ENCODE measurements at places on chromosomes 4 and X.

DNA sequence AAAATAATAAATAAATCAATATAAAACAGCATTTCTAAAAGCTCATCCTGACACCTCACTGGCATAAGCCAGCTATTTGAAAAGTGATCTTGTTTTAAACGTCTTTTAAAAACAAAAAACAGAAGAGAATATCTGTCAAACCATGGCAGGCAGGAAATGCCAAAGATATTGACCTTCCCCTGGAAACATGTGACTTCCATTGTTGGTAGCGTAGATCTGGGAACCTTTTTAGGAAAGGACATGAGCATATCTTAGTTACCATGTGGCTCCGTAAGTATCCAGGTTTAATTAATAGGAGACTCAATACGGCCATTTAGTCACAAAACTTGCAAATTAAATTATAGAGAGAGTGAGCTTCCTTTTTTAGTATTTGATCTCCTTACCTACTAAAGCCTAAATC, 83.0 kb upstream of the KLHL4 start:
- no peak for DNase-seq

DNA sequence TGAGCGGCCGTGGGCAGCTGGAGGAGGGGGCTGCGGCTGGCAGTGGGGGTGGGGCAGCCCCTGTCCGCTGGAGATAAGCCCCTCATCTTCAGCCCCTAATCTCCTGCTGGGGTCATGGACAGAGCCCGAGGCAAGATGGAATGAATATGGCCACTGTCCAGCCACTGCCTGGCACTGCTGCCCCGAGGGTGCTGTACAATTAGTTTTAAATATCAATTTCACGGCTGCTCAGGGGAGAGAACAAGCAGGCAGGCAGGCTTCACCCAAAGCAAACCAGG, 64.1 kb upstream of the NKX1-1 start:
- DNase-seq, result no peak

- DNase-seq, result no peak
Measured at GRCh38 chr4:149056615-149057014, 614.4 kb upstream of the NR3C2 start.

DNA sequence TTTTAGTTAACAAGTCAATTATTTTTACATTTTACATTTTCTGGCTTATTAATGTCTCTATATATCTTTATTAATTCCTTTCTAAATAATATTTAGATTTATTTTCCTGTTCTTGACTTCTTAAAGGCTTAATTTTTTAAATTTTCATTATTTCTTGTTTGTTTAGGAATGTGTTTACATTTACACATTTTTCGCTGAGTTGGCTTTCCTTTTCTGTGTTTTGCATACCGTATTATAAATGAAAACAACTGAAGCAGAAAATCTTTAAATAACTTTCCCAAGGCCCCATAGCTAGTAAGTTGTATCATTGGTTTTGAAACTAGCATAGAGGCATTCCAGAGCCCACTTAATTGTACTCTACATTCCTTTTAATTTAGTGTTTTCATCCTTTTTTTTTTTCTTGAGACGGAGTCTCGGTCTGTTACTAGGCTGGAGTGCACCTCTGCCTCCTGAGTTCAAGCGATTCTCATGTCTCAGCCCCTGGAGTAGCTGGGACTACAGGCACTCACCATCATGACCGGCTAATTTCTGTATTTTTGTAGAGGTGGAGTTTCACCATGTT, 261.6 kb downstream of the IQCM start:
- DNase-seq, result no peak

- no peak for DNase-seq
Measured at GRCh38 chr4:153067376-153067775, 131.3 kb downstream of the FHDC1 start.

GRCh38 chrX:41781500-41781899, 57.5 kb downstream of the GPR82 start:
- peak; percentile 14 for DNase-seq

- DNase-seq, result no peak
Measured at GRCh38 chrX:78958419-78959116, 13.4 kb downstream of the P2RY10 start.

GRCh38 chr4:183505611-183506388, 942 bp downstream of the ING2 start:
- DNase-seq, result peak; percentile 47

- no peak for DNase-seq
Measured at GRCh38 chr4:144411700-144412099, 234.3 kb upstream of the HHIP start.

- DNase-seq, result no peak
Measured at GRCh38 chrX:133250184-133251100, 32.3 kb upstream of the TFDP3 start.

GRCh38 chr4:102420563-102421398, 75.5 kb upstream of the SLC39A8 start:
- DNase-seq, result no peak

DNA sequence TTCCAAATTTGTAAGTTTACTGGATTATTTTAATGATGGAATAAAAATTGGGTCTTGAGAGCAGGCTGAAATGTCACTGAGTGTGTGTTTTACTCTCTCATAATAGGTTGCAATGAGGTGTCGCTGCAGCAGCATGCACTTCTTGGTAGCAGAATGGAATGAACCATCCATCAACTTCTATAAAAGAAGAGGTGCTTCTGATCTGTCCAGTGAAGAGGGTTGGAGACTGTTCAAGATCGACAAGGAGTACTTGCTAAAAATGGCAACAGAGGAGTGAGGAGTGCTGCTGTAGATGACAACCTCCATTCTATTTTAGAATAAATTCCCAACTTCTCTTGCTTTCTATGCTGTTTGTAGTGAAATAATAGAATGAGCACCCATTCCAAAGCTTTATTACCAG, 2.6 kb downstream of the SAT1 start:
- no peak for DNase-seq

- no peak for DNase-seq
Measured at GRCh38 chr4:37645736-37646135, 40.4 kb downstream of the RELL1 start.

DNA sequence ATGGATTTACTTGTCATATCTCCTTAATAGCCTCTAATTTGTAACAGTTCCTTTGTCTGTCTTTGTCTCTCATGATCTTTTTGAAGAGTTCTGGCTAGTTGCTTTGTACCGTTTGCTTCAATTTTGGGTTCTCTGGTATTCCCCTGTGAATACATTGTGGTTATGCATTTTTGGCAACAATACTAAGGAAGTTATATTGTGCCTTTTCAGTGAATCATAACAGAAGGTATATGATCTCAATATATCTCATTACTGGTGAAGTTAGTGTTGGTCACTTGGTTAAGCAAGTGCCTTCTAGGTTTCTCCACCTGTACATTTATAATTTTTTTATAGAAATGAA, 48.6 kb downstream of the DCLK2 start:
- no peak for DNase-seq

DNA sequence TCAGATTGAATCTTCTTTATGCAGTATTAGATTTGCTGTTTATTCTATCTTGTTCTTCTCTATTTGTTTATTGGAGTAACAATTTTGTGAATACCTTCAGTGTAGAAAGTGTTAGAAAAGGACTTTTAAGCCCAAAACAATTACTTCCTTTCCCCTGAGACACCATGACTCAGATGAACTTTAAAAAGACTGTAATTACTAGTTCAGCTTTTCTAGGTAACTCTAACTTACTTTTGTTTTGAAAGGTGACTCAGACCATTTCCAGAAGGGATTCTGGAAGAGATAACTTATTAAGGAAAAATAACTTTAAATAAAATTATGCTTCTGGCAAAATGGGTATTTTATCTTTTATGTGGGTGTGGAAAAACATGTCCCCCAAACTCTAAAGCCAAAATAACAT, 561.5 kb upstream of the PCDH10 start:
- DNase-seq, result no peak

GRCh38 chrX:67437821-67438220, 106.0 kb upstream of the AR start:
- DNase-seq, result no peak

- no peak for DNase-seq
Measured at GRCh38 chr4:143699331-143700045, 987 bp downstream of the FREM3 start.

- no peak for DNase-seq
Measured at GRCh38 chr4:76420762-76421581, at the start of gene CCDC158. Gene CCDC158 (minus strand): TSS chr4:76421141. CDS start chr4:76403207, 17,934 bp downstream.

- no peak for DNase-seq
Measured at GRCh38 chr4:157222771-157223160, 2.2 kb downstream of the GRIA2 start.

GRCh38 chr4:4950561-4951290, 68.5 kb downstream of the CYTL1 start:
- no peak for DNase-seq

GRCh38 chrX:49233887-49234555, 881 bp upstream of the CACNA1F start:
- DNase-seq, result no peak

- DNase-seq, result peak; percentile 44
Measured at GRCh38 chr4:188372829-188373228, 233.6 kb downstream of the TRIML1 start.

DNA sequence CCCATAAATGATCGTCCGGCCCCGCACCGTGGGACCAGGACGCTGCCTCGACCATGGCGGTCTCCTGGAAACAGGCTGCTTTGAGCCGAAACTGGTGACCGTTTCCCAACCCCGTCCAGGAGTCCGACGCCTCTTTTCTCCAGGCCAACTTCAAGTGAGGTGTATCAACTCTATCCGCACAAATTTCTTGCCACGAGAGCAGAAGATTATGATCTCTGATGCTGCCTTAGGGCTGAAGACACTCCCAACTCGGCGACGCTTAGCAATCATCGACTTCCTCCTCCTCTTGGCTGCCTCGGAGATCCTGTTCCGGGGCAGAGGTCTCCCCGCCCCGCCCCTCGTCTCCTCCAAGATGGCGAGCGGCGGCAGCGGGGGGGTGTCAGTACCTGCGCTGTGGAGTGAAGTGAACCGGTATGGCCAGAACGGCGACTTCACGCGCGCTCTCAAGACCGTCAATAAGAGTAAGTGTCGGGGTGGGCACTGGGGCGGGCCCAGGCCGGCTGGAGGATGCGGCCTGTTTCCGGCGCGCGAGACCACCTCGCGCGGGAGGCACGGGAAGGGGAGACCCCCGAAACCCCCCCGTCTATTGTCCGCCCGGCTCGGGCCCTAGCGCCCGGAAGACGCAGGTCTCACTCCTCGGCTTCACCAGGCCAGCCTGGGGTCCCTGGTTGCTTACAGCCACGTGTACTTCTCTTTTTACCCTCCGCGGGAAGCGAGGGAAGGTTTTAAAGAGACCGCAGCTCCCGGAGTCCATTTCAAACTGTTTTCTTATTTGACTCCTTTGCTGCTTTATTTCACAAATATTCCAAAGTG, at the start of gene SRP72:
SRP72 (plus strand) TSS at position 334 of the 813 bp plus-strand sequence; CDS start at position 353, 19 bp downstream.
- DNase-seq, result peak; percentile 62

GRCh38 chr4:47913861-47914219, 543 bp downstream of the NFXL1 start:
- DNase-seq, result no peak

DNA sequence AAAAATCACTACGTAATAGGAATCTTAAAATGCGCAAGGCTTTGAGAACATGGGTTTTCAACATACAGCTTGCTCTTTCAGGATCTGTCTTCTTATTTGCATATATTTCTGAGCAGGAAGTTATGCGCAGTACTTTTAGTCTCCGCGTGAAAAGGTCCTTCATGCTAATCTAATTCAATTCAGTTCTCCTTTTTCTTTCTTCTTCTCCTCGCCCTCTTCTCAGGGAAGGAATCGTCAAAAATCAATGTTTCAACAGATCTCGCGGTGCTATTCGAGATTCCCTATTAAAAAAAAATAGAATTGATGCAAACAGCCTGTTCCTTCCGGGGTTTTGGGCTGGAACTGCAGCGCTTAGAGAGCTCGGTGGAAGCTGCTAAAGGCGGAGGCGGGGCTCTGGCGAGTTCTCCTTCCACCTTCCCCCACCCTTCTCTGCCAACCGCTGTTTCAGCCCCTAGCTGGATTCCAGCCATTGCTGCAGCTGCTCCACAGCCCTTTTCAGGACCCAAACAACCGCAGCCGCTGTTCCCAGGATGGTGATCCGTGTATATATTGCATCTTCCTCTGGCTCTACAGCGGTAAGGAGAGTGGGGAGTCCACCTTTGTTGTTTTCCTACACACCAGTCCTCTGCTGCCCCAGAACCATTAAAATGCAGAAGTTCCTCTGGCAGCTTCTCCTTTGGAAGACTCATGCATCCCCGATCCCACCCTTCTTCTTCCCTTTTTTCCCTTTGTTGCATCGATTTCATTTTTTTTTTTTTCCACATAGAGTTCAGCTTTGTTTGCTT, at the start of the genes HMGN5 and SH3BGRL:
HMGN5 (minus strand) TSS at position 243 of the 785 bp plus-strand sequence. CDS start 80,364 bp downstream, outside the sequence.
SH3BGRL (plus strand) TSS at position 432 of the 785 bp plus-strand sequence; CDS start at position 531, 99 bp downstream.
- peak; percentile 70 for DNase-seq

- DNase-seq, result no peak
Measured at GRCh38 chr4:6231663-6232165, 31.4 kb upstream of the JAKMIP1 start.

- DNase-seq, result no peak
Measured at GRCh38 chr4:44662623-44663005, 11.2 kb upstream of the YIPF7 start.

- DNase-seq, result no peak
Measured at GRCh38 chr4:86928400-86929255, 6.2 kb upstream of the AFF1 start.

All from AG09319 (cell line).